ENCODE measurements at places on chromosomes 2 and 18.

DNA sequence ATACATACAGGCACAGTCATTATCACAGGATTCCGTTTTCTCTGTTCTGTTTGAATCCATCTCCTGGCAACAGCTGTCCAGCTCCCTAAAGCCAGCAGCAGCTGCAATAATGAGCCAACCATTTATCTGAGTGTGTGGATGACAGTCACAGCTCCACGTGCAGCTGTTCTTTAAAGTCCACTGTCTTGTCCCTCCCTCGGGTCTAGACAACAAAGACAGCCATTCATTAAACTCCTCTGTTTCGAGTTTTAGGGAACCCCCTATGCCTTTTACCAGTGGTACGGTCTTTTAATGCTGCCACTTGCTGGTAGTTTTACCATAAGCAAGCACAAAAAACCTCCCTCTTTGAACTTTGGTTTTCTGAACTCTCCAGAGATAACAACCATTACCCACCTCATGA, 16.0 kb upstream of the MSGN1 start:
- peak; percentile 39 for DNase-seq

DNA sequence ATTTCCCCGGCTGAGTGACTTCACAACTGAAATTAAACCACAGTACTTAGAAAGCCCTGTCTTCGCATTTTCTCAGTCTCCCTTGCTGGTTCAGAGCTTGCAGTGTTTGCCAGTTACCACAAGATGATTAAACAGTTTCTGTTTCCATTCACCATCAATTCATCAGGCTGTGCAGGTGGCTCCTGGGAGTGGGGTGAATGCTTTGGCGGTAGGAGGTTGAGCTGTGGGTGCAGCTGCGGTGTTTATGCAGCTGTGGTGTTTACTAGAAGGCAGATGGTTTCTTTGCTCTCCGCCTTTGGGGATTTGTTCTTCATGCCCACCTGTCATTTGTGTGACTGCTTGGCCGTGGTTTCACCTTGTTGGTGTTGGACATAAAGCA, 16.1 kb downstream of the ACOXL start:
- DNase-seq = no peak

GRCh38 chr2:240182476-240182875, 42.0 kb upstream of the OTOS start:
- no peak for DNase-seq

- DNase-seq = no peak
Observed at GRCh38 chr18:13265008-13265910, 46.7 kb downstream of the LDLRAD4 start.

DNA sequence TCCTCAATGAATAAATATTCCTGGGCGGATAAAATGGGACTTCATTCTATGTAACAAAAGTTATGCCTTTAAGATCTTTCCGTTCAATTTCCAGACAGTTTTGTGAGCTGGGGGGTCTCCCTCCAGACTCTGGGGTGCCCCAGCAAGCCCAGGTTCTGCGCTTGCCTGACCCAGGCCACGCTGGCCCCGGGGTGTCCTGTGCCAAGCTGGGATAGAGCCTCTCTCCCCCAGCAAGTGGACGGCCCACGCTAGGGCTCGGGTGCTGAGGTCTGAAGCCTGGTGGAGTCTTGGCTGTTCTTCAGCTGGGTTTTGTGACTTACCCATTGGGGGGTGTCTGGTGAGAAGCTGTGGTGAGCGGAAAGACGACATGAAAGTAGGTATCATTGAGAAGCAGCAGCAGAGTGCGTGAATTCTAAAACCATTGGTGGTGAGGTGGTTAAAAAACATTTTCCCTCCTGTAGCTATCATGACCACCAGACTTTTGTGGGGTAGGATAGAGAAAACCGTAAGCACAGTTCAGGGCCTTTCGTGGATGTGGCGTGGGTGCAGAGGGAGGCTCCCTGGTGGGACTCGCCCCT, 346.8 kb downstream of the ANAPC1 start:
- no peak for DNase-seq

- peak; percentile 47 for DNase-seq
Observed at GRCh38 chr2:55232863-55233657, 572 bp downstream of the RPS27A start.

Data from gastrocnemius medialis (tissue), 4 donors.